Central memory CD8-positive, alpha-beta T cell (primary cell): ENCODE measurements at places on chromosomes 3 and 15.
A peak's percentile ranks its signal among the peaks of the same experiment; 100 is the strongest.

GRCh38 chr15:89457086-89457485 lies 39.3 kb downstream of the RHCG start:
- H3K4me3 ChIP-seq, result no peak overlapping the region
- H3K36me3 ChIP-seq, result no peaks in the 10 kb centered on the region
- peaks cover under 1% of the 10 kb centered on the region for H3K4me1 ChIP-seq
- peaks cover 43% of the 10 kb centered on the region for H3K27me3 ChIP-seq
- H3K27ac ChIP-seq, result no peak overlapping the region

DNA sequence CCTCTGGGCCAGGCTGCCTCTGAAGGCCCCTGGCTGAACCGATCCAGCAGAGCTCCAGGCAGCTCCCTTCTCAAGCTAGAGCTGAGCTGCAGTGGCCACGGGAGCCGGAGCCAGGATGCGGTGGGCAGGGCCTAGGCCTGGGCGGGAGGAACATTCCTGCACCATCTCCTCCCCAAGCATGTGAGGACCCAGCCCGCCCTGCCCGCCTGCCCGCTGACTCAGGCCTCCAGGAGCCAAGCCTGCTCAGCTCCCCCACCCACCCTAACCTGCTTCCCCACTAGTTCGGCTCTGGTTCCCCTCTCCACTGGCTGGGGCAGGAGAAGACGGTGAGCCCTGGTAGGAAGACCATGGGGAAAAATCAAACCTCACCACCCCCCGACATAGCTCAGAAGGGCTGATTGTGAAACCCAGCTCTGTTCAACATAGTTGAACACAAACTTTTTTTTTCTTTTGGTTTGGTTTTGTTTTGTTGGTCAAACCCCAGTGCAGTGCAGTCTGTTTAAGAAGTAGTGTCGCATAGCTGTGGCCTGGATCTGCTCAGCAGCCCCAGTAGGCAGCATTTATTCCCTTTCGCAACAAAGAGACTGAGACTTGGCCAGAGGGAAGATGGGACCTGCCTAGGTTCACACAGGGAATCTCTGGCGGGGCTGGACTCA lies 13.5 kb downstream of the SNX33 start:
- H3K27me3 ChIP-seq, result no peaks in the 10 kb centered on the region
- peaks cover 3% of the 10 kb centered on the region for H3K36me3 ChIP-seq
- H3K4me1 ChIP-seq, result no peaks in the 10 kb centered on the region
- DNase-seq, result no peak
- H3K4me3 ChIP-seq, result no peak overlapping the region

DNA sequence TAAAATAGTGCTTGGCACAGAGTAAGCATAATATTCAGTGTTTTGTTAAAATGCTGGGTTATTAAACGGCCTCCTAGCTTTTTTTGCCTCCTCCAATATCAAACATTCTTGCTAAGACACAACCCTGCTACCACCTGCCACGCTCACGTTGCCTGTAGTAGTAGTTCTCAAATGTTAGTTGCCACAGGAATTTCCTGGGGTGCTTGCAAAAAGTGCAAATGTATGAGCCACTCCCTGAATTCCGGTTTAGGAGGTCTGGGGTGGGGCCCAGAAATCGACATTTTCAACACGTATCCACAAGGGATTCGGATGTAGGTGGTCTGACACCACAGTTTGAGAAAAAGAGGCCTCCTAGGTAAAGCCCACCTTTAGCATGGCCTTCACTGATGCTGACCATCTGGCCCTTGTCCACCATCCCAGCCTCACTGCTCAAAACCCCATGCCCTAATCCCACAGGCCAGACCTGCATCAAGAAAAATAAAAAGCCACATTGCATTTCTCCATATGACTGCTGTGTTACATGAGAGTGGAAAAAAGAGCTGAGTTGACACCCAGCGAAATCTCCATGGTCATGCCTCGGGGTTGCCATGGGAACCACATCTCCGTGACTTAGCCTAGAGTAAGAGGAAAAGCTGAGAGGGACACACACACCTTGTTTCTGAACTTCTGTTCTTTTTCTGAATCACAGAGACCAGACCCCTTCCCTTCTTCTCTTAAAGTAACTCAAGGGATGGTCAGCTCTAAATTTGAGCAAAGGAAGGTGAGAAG lies 116.4 kb upstream of the HES1 start:
- H3K27me3 ChIP-seq, result peaks cover 15% of the 10 kb centered on the region
- H3K4me1 ChIP-seq, result no peaks in the 10 kb centered on the region
- H3K36me3 ChIP-seq, result no peaks in the 10 kb centered on the region
- no peak overlapping the region for H3K4me3 ChIP-seq
- no peak overlapping the region for H3K27ac ChIP-seq

DNA sequence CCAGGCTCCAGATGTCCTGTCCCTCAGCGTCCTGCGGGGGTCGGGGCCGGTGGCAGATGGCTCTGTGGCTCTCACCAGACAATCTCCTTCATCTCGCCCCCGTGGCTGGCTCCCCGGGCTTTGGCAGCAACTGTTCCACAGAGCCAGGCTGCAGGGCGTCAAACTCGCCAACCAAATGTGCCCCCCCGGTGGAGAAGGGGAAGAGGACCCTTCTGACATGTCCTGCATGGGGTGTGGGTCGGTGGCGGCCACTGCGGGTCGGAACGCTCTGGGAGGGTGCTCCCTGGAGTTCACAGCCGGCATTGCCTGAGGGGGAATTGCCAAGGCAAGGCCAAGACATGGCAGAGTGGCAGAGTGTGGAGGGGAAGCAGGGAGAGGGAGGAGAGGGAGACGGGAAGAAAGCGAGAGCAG lies 36.0 kb downstream of the BDH1 start:
- no peak for DNase-seq
- no peaks in the 10 kb centered on the region for H3K27me3 ChIP-seq
- H3K27ac ChIP-seq, result peak overlapping the region; percentile 44
- no peak overlapping the region for H3K4me3 ChIP-seq
- peaks cover 10% of the 10 kb centered on the region for H3K36me3 ChIP-seq

DNA sequence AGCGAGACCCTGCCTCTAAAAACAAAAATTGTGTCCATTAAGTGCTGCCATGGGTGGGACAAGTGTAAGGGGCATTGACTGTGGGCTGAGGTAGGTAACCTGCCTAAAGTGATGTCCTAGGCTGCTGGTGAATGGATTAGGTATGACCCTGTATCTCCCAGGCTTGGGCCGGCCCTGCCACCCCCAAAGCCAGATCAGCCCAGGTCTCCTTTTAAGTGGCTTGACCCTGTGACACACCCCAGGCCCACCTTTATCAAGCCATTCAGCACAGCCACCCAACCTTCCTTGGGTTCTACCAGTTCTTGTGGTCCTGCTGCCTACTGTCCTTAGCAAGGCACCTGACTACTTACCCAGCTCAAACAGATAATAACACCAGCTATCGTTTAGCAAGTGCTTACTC lies 18.7 kb downstream of the CIB2 start:
- no peak for DNase-seq
- H3K27me3 ChIP-seq, result no peaks in the 10 kb centered on the region
- H3K4me3 ChIP-seq, result no peak overlapping the region
- H3K4me1 ChIP-seq, result peaks cover 18% of the 10 kb centered on the region
- peaks cover 3% of the 10 kb centered on the region for H3K36me3 ChIP-seq

DNA sequence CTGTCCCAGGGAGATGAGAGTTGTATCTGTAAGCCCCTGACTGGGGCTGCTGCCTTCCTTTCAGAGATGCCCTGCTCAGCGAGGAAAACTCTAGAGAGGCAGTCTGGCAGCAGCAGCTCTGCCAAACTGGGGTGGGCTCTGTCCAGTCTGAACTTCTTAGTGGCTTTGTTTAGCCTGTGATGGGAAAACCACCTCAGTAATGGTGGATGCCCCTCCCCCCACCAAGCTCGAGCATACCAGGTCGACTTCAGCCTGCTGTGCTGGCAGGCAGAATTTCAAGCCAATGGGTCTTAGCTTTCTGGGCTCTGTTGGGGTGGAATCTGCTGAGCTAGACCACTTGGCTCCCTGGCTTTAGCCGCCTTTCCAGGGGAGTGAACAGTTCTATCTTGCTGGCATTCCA lies 218.3 kb downstream of the TUSC7 start:
- H3K27me3 ChIP-seq, result no peaks in the 10 kb centered on the region
- no peaks in the 10 kb centered on the region for H3K36me3 ChIP-seq
- no peaks in the 10 kb centered on the region for H3K4me1 ChIP-seq
- DNase-seq, result no peak

DNA sequence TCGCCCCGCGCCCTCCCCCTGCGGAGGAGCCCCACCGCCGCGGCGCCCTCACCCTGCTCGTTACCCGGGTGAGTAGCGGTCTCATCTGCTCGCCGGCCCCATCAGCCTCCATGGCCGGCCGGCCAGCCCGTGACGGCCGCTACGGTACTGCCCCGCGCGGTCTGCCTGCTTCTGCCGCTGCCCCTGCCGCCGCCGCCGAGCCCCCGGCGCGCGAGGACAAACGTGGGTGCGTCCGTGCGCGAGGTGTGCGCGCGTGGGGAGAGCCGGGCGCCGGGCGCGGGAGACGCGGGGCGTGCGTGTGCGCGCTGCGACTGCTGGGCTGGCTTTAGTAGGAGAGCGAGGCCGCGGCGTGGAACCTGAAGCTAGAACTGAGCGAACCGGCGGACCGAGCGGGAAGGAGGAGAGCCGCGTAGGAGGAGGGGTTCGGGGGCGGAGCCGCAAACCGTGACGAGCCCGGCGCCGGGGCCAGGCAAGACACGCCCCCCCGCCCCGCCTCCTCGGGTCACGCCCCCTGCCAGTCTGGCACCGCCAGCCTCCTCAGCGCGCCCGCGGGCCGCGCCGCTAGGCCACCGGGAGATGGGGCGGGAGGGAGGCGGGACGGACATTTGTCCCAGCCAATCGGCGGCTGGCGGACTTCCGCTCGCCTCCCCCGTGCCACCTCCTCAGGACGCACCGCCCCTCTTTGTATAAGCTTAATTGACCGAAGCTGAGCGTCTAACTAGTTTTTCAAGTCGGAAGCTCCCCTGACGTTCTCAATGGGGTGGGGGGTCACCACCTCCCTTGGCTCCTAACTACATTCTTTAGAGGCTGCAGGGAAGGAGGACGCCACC lies at the start of gene SLC4A7:
Gene SLC4A7, minus strand, starts transcription at position 370 of the 830 bp plus-strand sequence. Its CDS starts 258 bp downstream, at position 112.
- H3K27ac ChIP-seq, result peak within 1 kb of the TSS; percentile 99
- DNase-seq, result peak; percentile 98
- H3K36me3 ChIP-seq, result peaks cover 11% of the 10 kb centered on the region
- peak within 1 kb of the TSS; percentile 100 for H3K4me3 ChIP-seq
- no peaks in the 10 kb centered on the region for H3K27me3 ChIP-seq
- peaks cover 42% of the 10 kb centered on the region for H3K4me1 ChIP-seq

- no peaks in the 10 kb centered on the region for H3K36me3 ChIP-seq
- no peak overlapping the region for H3K27ac ChIP-seq
- H3K27me3 ChIP-seq, result peaks cover 10% of the 10 kb centered on the region
- DNase-seq, result no peak
- no peaks in the 10 kb centered on the region for H3K4me1 ChIP-seq
These were observed 98.9 kb upstream of the PIAS1 start for GRCh38 chr15:67955252-67955651.

GRCh38 chr15:23402544-23402943 lies 44.5 kb downstream of the GOLGA6L2 start:
- no peak overlapping the region for H3K27ac ChIP-seq
- no peak for DNase-seq
- H3K4me3 ChIP-seq, result no peak overlapping the region
- no peaks in the 10 kb centered on the region for H3K36me3 ChIP-seq
- H3K27me3 ChIP-seq, result no peaks in the 10 kb centered on the region

DNA sequence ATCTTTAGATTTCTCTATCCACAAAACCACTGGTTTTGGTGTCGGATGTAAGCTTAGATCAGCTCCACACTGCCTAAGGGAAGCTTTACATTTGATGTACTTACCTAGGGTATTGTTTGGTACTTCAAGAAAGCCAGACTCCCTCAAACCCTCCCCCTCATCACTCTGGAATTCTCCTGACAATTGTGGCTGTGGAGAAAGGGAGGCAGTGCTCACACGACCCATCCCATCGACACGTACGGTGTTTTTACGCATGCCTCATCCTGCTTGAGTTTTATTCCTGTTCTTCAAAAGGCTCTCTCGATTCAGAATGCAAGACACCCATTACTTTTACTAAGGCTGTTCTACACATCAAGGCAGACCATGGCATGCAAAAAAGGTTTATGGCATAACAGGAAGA lies 67.3 kb upstream of the ONECUT1 start:
- no peak overlapping the region for H3K27ac ChIP-seq
- no peak overlapping the region for H3K4me3 ChIP-seq
- peaks cover 44% of the 10 kb centered on the region for H3K27me3 ChIP-seq
- DNase-seq, result no peak

DNA sequence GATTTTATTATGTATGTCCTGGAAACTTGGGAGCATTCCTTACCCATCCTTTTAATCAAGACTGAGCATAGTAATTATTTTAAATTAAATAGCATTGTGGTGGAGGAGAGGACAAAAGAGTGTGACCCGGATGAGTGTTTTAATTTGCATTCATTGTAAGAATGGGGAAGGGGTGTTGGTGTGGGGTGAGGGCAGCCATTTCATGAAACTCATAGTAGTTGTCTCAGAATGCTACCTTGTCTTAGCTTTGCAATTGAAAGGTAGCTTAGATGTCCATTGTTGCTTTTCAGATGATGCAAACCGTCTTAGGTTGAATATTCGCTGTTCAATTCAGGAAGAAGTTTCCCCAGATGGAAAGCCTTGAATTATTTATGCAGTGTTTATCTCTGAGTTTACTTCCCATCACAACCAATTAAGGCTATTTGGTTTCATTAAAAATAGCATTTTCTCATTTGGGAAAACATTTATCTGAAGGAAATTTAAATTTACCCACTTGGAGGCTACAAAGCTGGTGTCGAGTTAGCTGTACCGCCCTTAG lies 328.4 kb downstream of the FEZF2 start:
- no peak for DNase-seq
- no peaks in the 10 kb centered on the region for H3K36me3 ChIP-seq
- no peak overlapping the region for H3K4me3 ChIP-seq
- H3K4me1 ChIP-seq, result no peaks in the 10 kb centered on the region
- no peaks in the 10 kb centered on the region for H3K27me3 ChIP-seq
- no peak overlapping the region for H3K27ac ChIP-seq

DNA sequence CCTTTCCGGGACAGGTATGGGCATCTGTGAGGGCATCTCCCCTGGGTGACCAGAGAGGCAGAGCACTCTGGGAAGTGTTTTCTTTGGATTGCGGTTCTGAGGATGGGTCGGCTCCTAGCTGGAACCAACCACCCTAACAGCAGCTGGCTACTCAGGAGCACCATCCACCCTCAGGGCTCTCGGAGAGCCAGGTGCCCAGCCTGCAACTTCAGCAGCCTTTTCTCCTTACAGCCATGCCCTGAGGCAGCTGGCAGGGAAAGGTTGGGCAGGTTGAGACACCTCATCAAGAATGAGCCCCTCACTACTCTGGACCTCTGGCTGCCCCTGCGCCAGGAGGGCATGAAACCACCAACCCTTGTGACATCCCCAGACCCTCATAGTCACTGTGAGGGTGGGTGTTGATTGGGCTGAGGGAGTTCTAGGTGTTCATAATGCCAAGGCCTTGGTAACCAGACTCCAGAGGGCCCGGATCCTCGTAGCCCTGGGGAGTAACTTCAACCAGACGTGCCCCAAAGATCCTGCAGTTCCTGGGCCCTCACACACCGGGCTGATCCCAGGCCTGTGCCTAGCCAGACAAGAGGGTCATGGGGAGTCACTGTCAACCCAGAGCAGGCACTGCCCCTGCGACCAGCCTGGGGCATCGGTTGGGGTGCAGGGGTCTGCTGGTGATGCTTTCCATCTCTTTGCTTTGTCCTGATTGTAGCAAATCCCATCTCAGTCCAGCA lies 114.4 kb upstream of the ABHD17C start:
- peaks cover 6% of the 10 kb centered on the region for H3K27me3 ChIP-seq
- H3K27ac ChIP-seq, result no peak overlapping the region
- no peak for DNase-seq
- H3K4me3 ChIP-seq, result no peak overlapping the region
- no peaks in the 10 kb centered on the region for H3K36me3 ChIP-seq
